ENCODE measurements at places on chromosomes 11 and 22.

- no peak for DNase-seq
Measured at GRCh38 chr11:102617466-102618008, 7.6 kb downstream of the MMP20 start.

DNA sequence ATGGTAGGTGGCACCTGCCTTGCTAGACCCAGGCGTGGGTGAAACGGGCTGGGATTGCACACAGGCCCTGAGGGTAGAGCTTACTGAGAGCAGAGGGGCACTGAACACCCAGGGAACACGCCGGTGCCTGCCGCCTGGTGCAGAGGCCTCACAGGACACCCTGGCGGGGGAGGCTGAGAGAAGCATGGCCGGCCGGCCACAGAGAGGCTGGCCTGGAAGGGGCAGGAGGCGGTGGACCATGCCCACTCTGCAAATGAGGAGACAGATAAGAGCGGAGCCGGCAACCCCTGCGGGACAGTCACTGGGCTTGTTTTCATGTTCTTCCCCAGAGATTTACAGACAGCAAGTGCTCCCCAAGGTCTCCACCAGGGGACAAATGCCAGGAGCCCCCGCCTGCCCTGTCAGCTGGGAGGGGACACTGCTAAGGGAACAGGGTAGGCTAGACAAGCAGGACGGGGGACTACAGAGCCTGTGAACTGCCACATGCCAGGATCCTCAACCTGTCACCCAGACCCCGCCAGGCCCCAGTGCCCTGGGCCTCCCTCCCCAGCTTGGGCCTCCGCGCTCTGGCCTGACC lies 38.5 kb upstream of the TCF20 start:
- DNase-seq = no peak

DNA sequence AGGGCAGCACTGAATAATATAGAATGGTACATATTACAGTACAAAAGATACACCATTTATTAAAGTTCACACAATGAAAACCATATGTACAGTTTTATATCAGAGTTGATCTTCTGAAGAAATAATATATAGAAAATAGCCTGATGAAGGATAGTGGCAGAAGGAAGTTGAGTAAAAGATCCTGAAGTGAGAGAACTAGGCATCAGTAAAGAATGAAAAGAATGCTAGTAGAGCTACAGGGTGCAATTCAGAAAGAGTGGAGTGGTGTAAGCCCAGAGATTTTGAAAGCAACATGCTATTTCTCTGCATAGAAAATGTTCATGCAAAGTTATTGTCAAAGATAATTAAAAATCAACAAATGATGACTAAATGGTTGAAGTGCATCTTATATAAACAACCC lies 1552.7 kb upstream of the TENM4 start:
- DNase-seq = no peak

- DNase-seq = no peak
Measured at GRCh38 chr11:83031127-83031526, 40.6 kb downstream of the RAB30 start.

- DNase-seq = no peak
Measured at GRCh38 chr11:64621283-64622019, 30.4 kb downstream of the SLC22A12 start.

DNA sequence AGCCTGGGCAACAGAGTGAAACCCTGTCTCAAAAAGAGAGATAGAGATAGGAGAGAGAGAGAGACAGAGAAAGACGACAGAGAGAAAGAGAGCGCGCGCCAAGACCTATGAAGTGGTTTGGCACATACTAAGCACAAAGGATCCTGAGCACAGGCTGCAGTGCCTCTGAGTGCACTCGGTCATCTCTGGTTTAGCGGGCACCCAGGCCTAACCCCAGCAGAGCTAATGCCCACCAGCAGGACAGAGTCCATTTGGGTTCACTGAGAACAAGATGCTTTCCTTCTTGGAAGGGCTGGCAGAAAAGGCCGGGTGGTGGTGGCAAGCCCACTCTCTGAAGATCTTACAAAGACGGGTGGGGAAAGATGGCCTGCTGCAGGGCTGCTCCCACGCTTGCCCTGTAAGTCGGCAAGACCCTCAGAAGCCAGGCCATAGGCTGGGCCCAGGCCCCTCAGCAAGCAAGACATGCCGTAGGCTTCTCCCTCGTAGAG lies 3.3 kb downstream of the SCARF2 start:
- no peak for DNase-seq

- no peak for DNase-seq
Measured at GRCh38 chr11:78535920-78536319, 38.7 kb downstream of the NARS2 start.

- DNase-seq = no peak
Measured at GRCh38 chr22:33467620-33468095, 409.5 kb upstream of the SYN3 start.

Measured in cerebellar cortex (tissue), 1 donor.